Kidney epithelial cell (primary cell): ENCODE measurements at places on chromosomes 6 and 20. TPM values are rescaled to one million over a fixed set of nuclear protein-coding genes. Genes with fewer than 3 reads are reported as not detected.

DNA sequence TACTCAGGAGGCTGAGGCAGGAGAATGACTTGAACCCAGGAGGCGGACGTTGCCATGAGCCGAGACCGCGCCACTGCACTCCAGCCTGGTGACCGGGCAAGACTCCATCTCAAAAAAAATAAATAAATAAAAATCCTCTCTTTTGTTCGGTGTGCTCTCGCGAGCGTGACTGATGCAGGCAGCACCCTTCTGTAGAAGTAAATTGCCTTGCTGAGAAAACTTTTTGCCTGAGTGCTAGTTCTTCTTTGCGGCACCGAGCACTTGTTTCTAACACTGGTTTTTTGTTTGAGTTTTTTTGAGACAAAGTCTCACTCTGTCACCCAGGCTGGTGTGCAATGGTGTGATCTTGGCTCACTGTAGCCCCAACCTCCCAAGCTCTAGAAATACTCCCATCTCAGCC is 30.5 kb downstream of the PLN start:
- DNase-seq: no peak

PARD6B gene
- total RNA-seq: 23.7 and 24.0 TPM in 2 replicates

DCDC2 gene
- total RNA-seq: 37.1 and 43.9 TPM in 2 replicates

EYA2 gene
- not detected in 2 replicates for total RNA-seq

GRCh38 chr6:80959034-80959433 is 793.4 kb downstream of the TENT5A start:
- DNase-seq: no peak

- no peak for DNase-seq
Measured at GRCh38 chr6:15476631-15477380, 186.0 kb downstream of the DTNBP1 start.

- no peak for DNase-seq
Measured at GRCh38 chr6:88141561-88142296, 24.4 kb downstream of the CNR1 start.

- DNase-seq: no peak
Measured at GRCh38 chr20:31580706-31581105, 24.4 kb upstream of the ID1 start.

DNA sequence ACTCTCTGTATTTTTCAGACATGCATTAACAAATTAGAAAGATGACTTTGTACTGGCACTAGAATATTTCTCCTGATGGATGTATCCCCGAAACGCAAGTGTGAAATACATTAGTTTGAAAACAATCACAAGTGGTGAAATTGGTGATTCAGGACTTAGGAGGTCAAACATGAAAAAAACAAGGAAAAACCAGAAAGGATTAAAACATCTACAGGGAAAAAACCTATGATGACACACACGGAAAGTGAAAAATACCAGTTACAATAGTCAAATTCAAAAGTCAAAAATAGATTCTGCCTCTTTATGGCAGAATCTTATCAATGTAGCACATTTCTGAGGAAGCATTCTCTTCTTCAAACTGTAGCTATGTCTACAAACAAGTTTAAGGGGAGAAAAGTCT is 129.0 kb upstream of the SGK1 start:
- DNase-seq: no peak

DNA sequence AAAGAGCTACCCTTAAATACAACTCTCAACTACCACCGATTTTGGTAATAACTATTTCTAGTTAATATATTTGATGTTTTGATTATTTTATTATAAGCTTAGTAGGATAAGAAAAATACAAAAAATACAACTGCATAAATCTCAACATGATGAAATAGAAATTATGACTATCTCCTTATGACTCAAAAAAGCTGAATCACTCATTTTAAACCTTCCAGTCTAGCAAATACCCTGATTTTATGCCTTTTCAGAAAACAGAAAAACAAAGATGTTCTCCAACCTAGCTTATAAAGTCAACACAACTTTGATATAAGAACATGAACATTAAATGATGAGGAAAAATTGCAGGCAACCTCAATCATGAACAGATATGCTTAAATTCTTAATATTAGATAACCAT is 40.2 kb upstream of the DSE start:
- DNase-seq: no peak

DNA sequence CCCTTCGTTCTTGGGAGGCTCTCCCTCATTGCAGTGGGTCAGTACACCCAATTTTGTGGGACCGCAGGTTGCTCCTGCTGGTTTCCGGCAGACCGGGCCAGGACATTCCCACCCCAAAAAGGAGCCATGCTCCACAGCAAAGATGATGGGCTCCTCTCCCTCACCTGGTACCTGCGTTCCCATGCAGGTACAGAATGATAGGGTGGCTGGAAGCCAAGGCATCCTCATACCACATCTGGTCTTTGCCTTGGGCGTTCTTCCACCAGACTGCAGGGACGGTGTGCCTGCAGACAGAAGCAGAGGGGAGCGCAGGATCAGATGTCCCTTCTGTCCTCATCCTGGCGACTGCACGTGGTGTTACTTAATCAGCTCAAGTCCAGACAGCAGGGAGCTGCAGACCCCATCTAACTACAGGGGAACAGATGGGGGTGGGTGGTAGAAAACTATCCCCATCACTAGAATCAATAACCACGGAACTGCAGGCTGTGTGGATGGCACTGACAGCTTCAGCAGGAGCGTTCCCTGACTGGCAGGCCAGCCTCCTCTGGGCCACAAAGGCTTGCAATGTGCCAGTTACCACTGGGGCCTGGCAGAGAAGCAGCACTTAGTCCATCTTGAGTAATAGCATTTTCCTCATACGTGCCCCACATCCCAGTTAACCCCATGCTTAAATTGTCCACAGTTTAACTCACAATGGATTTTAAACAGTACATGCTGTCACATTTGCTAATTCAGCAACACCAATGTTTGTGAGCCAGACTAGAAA is 70.4 kb downstream of the ABHD12 start:
- DNase-seq: no peak

DNA sequence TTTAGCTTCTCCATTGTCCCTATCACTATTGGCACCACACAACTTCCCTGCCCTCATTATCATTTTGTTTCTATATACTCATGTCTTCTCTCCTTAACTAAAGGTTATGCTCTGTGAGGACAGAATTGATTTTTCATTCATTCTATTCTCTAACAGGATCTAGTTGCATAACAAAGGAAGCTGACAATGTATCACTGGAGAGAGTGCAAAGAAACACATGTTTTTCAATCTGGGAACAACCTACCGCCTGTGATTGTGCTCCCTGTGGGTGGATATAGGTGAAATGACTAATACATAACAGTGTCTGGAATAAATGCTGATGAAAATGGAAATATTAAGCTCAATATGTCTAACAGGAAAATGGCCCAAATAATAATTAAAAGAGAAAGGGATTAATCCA is 56.6 kb downstream of the COL12A1 start:
- no peak for DNase-seq

DNA sequence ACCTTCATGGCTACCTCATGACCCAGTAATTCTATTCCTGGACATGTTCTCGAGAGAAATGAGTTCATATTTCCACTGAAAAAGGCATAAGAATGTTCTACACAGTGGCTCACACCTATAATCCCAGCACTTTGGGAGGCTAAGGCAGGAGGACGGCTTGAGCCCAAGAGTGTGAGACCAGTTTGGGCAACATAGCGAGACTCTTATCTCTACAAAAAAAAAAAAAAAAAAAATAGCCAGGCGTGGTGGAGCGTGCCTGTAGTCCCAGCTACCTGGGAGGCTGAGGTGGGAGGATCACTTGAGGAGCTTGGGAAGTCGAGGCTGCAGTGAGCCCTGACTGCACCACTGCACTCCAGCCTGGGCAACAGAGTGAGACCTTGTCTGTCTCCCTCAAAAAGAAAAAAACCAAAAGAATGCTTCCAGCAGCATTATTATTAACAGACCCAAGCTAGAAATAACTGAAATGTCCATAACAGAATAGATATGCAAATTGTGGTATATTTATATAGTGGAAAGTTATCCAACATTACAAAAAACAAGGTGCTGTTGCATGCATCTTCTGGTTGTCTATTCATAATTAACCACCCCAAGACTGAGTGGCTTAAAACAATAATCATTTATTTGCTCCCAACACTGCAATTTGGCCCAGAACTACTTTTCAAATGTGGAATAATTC is 9.4 kb upstream of the RAB44 start:
- DNase-seq: no peak

NOTCH4 gene
- 2.4 and 2.9 TPM in 2 replicates for total RNA-seq

GRCh38 chr6:165664559-165665383 is 1.7 kb upstream of the PDE10A start:
- no peak for DNase-seq

FAM83D gene
- 4.1 and 5.4 TPM in 2 replicates for total RNA-seq

KCNQ5 gene
- 1.9 and 2.5 TPM in 2 replicates for total RNA-seq

CPNE5 gene
- total RNA-seq: 0.13 and 1.4 TPM in 2 replicates

GRCh38 chr20:49344975-49345374 is 67.1 kb upstream of the ZNFX1 start:
- peak; percentile 51 for DNase-seq

- no peak for DNase-seq
Measured at GRCh38 chr6:45625191-45625664, 247.5 kb upstream of the SUPT3H start.

DNA sequence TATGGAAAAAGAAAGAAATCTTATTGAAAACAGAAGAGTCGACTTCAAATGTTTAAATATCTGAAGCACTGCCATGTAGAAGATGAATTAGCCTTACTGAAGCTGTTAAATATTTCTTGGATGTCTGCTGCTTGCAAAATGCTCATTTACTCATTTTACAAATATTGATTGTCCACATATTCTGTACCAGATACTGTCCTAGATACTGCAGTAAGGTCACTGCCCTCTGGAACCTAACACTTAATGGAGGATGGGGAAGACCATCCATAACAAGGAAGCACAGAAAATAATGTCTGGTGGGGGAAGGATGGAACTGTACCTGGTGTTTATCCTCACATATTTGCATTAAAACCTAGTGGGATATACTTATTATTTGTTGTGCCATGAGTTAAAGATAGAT is 99.0 kb downstream of the RCAN2 start:
- DNase-seq: no peak

DNA sequence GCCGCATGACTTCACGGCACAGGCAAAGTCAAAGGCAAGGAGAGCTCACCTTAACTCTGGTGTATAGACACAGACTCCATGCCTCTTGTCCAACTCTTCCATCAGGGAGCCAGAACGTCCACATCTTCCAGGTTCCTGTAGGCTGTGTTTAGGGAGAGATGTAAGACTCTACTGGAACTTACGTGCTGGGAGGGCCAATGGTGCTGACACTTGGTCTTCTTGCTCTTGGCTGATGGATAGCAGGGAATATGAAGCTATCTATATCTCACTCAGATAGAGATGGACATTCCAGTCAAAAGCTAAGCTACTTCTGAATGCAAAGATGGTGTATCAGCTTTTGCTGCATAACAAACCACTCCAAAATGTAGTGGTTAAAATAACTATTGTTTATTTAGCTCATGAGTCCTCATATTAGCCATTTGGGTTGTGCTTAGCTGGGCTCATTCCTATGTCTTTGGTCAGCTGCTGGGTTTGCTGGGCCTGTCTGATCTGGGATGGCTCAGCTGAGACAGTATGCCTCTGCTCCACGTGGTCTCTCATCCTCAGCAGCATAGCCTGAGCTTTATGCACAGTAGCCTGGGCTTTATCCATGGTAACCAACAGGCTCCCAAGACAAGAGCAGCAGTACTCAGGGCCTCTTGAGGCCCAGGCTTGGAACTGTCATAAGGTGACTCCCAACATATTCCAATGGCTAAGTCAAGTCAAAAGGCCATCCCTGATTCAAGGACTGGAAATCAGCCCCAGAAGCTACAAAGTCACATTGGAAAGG is 111.6 kb downstream of the SNX5 start:
- no peak for DNase-seq

MUC22 gene
- total RNA-seq: not detected in 2 replicates

PACSIN1 gene
- total RNA-seq: 0.04 TPM in 1 of 2 replicates, not detected in the other

HIVEP2 gene
- total RNA-seq: 24.6 and 26.6 TPM in 2 replicates

GRCh38 chr20:22698259-22698842 is 114.0 kb upstream of the FOXA2 start:
- no peak for DNase-seq

- no peak for DNase-seq
Measured at GRCh38 chr6:24936641-24937317, 1.0 kb upstream of the RIPOR2 start.

SNPH gene
- total RNA-seq: 7.1 and 8.3 TPM in 2 replicates

DNA sequence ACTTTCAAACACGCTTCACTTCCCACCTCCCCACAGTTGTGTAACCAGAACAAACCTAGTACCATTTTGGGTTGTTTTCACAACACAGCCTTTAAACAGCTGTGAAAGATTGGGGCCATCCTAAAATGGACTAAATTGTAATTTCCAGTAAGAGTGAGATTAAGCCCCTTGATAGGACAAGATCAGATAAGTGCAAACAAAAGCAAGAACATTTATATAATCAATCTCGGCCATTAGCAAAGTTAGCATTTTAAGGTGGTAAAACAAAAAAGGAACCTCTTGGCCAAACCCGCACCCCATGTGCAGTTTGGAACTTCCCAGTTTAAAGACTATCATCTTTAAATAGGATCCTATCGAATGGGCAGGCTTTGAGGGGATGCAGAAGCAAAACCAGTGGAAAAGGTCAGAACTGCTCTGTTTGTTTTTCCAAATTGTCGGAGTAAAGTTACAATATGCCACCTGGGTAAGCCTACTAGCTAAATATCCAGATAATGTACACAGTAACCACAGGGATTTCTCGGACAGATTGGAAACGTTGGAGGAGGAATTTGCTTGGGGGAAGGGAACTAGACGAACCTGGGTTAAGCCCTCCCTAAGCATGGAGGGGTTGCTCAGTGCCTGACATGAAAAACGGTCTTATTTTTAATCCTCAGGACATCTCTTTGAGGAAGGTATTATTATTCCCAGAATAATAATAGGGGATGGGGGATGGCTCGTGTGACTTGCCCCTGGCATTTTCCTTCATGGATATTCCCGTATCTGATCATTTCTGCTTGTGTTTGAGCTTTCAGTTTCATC is 159.8 kb upstream of the SALL4 start:
- no peak for DNase-seq

DNA sequence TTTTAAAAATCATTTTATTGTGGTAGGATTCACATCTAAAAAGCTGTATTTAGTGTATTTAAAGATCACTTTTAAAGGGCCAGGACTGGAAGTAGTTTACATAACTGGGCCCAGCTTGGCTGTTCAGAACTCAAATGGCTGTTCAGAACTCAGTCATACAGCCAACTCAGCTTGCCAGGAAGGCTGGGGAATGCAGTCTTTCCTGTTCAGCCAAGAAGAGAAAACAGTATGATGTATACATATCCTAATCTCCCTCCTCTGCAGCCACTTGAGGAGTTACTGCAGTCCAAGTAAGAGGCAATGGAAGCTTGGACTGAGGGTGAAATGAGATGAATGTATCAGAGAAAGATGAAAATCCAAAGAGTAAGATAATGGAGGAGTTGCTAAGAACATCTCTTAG is 24.6 kb downstream of the DSTN start:
- no peak for DNase-seq

FRK gene
- 2.9 and 3.1 TPM in 2 replicates for total RNA-seq

GRCh38 chr6:159122453-159122852 is 46.7 kb upstream of the FNDC1 start:
- DNase-seq: no peak

SEMG1 gene
- total RNA-seq: not detected in 2 replicates

EFCAB8 gene
- not detected in 2 replicates for total RNA-seq

SDC4 gene
- total RNA-seq: 155 and 175 TPM in 2 replicates

DST gene
- 91.3 and 108 TPM in 2 replicates for total RNA-seq

GMDS gene
- total RNA-seq: 27.0 and 40.5 TPM in 2 replicates
